ENCODE measurements at places on chromosomes 4 and X. TPM values are rescaled to one million over a fixed set of nuclear protein-coding genes. Genes with fewer than 3 reads are reported as not detected.

DNA sequence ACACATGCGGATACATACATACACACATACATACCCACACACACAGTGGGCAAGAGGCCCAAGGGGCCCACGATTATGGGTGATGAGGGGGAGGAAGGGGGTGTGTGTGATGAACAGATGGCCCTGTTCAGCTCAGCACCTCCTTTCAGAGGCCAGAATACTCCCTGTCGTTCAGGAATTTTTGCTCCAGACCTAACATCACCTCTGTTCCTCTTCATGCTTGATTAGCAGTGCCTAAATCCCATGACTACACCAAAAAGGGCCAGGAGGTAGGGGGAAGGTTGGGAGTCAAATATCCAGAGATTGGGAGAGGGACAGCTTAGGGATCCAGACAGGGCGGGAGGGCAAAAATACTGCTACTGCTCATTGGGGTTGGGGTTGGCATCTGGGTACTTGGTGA, 42.7 kb downstream of the SMC1A start:
- no peaks in the 10 kb centered on the region for H3K4me1 ChIP-seq
- H3K27ac ChIP-seq = no peak overlapping the region
- peaks cover 51% of the 10 kb centered on the region for H3K36me3 ChIP-seq
- no peaks in the 10 kb centered on the region for H3K27me3 ChIP-seq
- no peak overlapping the region for H3K4me3 ChIP-seq

DNA sequence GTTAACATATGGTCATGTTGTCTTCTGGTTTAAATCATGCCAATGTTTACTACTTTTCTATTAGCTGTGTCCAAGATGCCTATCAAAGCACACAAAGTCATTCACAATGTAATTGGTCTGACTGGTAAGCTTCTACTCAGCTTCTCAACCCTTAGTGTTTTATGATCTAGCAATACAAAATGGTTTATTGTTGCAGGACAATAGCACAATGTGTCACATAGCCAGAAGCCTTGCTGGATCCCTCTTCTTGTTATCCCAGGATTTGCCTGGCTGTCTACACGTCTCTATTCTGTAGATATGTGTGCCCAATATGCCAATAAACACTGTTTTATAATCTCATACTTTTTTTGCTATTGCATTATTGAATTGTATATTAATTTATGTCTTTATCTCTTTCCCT, 1111.0 kb upstream of the AGA start:
- no peaks in the 10 kb centered on the region for H3K27me3 ChIP-seq
- H3K4me3 ChIP-seq = no peak overlapping the region
- no peaks in the 10 kb centered on the region for H3K36me3 ChIP-seq
- H3K27ac ChIP-seq = no peak overlapping the region
- no peaks in the 10 kb centered on the region for H3K4me1 ChIP-seq

DNA sequence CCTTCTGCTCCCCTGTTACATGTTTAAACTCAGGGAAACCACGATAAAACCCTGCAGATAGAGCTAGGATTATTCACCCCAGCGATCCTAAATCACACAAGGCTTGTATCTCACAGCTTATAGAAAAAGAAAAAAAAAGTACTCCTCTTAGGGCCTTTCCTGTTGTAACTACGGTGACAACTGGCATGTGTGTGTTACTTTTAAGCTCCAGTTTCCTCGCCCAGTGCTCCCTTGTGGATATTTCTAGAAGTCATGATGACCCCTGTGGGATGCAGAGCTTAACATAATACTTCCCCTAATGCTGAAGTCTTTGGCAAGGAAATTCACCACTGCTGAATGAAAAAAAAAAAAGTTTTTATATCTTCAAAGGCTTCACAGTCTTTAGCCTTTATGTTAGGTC, 114.7 kb downstream of the NWD2 start:
- no peak overlapping the region for H3K4me3 ChIP-seq
- no peak overlapping the region for H3K27ac ChIP-seq
- DNase-seq = no peak
- no peaks in the 10 kb centered on the region for H3K36me3 ChIP-seq
- H3K4me1 ChIP-seq = no peaks in the 10 kb centered on the region
- H3K27me3 ChIP-seq = no peaks in the 10 kb centered on the region

- no peaks in the 10 kb centered on the region for H3K4me1 ChIP-seq
- H3K4me3 ChIP-seq = no peak overlapping the region
- DNase-seq = no peak
- no peak overlapping the region for H3K27ac ChIP-seq
- peaks cover 84% of the 10 kb centered on the region for H3K36me3 ChIP-seq
Observed at GRCh38 chr4:2898001-2898400, 54.4 kb downstream of the ADD1 start.

DNA sequence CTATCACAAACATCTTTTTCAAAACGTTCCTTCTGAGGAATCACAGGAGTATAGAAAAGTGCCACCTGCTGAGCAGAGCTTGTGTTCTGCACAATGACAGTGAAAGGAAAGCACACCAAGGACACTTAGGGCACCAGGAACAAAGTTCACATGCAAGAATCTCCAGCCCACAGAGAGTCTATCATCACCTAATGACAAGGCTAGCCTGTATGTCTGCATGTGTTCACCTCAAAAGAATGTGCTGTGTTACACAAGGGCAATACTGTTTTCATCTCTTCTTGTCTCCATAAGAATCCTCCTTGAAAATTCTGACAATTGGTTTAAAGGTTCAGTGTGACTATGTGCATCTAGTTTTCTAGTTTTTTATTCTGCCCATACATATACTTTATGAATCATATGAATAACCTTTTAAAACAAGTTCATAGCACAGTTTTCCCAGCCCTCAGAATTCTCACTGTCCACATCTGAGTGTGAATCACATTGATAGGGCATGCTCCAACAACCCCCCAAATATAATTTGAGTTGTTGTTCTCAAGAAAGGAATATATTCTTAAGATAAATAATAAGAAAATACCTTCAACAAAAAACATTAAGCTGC, 118.0 kb downstream of the PWWP3B start:
- H3K4me1 ChIP-seq = no peaks in the 10 kb centered on the region
- no peak overlapping the region for H3K27ac ChIP-seq
- no peak for DNase-seq
- no peak overlapping the region for H3K4me3 ChIP-seq

DNA sequence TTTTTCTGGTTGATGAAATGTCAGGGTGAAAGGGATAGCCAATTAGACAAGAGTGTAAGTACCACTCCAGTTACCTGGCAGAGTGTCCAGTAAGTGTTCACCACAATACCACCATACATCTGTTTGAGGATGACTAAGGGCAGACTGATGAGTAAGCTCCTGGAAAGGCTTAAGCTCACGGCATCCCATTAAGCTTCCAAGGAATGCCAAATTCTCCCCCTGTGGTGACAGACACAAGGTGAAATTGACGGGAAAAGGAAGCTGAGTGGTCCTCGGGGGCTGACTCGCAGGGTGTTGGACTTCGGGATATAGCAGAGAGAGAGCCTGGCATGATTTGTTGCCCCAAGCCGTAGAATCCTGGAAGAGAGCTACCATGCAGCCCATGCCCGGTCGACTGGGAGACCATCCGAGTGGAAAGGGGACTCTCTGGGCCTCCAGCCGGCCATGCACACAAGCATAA, 7.6 kb upstream of the BST1 start:
- H3K27ac ChIP-seq = no peak overlapping the region
- H3K36me3 ChIP-seq = no peaks in the 10 kb centered on the region
- no peaks in the 10 kb centered on the region for H3K27me3 ChIP-seq
- no peaks in the 10 kb centered on the region for H3K4me1 ChIP-seq
- no peak for DNase-seq

DNA sequence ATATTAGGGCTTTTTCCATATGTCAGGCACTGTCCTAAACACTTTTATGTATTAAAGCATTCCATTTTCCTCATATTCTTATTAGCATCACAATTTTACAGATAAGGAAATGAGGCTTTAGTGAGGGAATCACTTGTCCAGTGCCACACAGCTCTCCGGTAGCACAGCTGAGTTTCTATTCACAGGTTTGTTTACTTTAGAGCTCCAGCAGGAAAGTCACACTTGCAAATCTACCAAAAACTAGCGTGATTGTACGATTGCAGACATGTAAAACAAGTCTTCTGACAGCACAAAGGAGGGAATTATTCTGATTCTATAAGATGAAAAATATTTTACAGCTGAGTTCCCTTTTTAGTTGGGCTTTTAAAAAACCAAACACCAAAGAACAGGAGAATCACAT, 472.1 kb downstream of the TMA16 start:
- DNase-seq = no peak
- H3K4me1 ChIP-seq = no peaks in the 10 kb centered on the region
- H3K27me3 ChIP-seq = no peaks in the 10 kb centered on the region
- no peak overlapping the region for H3K4me3 ChIP-seq
- no peaks in the 10 kb centered on the region for H3K36me3 ChIP-seq

GRCh38 chrX:12865359-12865758, 1.5 kb upstream of the TLR7 start:
- no peak overlapping the region for H3K4me3 ChIP-seq
- DNase-seq = no peak
- no peaks in the 10 kb centered on the region for H3K4me1 ChIP-seq
- no peak overlapping the region for H3K27ac ChIP-seq

DNA sequence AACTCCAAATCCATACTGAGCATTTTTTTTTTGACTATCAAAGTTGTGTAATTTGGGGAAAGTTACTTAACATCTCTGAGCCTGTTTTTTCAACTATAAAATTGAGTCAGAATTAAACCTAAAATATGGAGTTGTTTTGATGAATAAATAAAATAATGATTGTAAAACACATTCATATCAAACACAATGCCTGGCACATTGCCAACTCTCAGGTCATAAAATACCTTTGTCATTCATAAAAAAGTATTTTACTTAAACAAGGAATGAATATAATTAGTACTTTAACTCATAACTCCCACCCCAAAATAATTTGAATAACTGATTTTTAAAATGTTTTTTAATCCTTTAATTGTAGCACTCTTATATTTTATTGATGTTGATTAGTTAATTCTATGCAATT, 3.8 kb upstream of the GPR174 start:
- peaks cover 23% of the 10 kb centered on the region for H3K4me1 ChIP-seq
- no peaks in the 10 kb centered on the region for H3K27me3 ChIP-seq
- no peaks in the 10 kb centered on the region for H3K36me3 ChIP-seq

- no peaks in the 10 kb centered on the region for H3K4me1 ChIP-seq
- no peaks in the 10 kb centered on the region for H3K36me3 ChIP-seq
- H3K27ac ChIP-seq = no peak overlapping the region
- H3K4me3 ChIP-seq = no peak overlapping the region
Observed at GRCh38 chrX:96372313-96373046, 312.2 kb upstream of the DIAPH2 start.

- DNase-seq = no peak
- no peak overlapping the region for H3K4me3 ChIP-seq
- no peak overlapping the region for H3K27ac ChIP-seq
- H3K4me1 ChIP-seq = no peaks in the 10 kb centered on the region
Observed at GRCh38 chrX:46953137-46953527, 40.9 kb downstream of the JADE3 start.

Gene ADH1A
- not detected for total RNA-seq

Gene RLIM
- 49.7 TPM for total RNA-seq

Gene PLP1
- total RNA-seq = not detected

Gene SYP
- 1.3 TPM for total RNA-seq

Gene GNRHR
- total RNA-seq = not detected

Gene PDE6B
- total RNA-seq = 12.3 TPM

Gene SNCA
- total RNA-seq = 2.3 TPM

Gene TIMP1
- total RNA-seq = 31.8 TPM
